ENCODE measurements at places on chromosomes 4 and X. TPM values are rescaled to one million over a fixed set of nuclear protein-coding genes. Genes with fewer than 3 reads are reported as not detected.

PF4V1 gene
- polyA plus RNA-seq = not detected

RADX gene
- polyA plus RNA-seq = 2.5 TPM

CLIC2 gene
- polyA plus RNA-seq = not detected

PPM1K gene
- 74.8 TPM for polyA plus RNA-seq

VSIG4 gene
- not detected for polyA plus RNA-seq

CT45A3 gene
- polyA plus RNA-seq = not detected

HTN3 gene
- polyA plus RNA-seq = not detected

WFS1 gene
- 4.1 TPM for polyA plus RNA-seq

FGF2 gene
- not detected for polyA plus RNA-seq

BBS7 gene
- 5.7 TPM for polyA plus RNA-seq

SPANXD gene
- polyA plus RNA-seq = not detected

CHRNA9 gene
- polyA plus RNA-seq = 0.13 TPM

CNGA1 gene
- 0.06 TPM for polyA plus RNA-seq

XKRX gene
- polyA plus RNA-seq = 0.49 TPM

NLGN3 gene
- polyA plus RNA-seq = not detected

GNL3L gene
- 22.5 TPM for polyA plus RNA-seq

MAPK10 gene
- polyA plus RNA-seq = not detected

Measured in CD4-positive, CD25-positive, alpha-beta regulatory T cell (primary cell).